ENCODE measurements at places on chromosomes 12 and 14.

DNA sequence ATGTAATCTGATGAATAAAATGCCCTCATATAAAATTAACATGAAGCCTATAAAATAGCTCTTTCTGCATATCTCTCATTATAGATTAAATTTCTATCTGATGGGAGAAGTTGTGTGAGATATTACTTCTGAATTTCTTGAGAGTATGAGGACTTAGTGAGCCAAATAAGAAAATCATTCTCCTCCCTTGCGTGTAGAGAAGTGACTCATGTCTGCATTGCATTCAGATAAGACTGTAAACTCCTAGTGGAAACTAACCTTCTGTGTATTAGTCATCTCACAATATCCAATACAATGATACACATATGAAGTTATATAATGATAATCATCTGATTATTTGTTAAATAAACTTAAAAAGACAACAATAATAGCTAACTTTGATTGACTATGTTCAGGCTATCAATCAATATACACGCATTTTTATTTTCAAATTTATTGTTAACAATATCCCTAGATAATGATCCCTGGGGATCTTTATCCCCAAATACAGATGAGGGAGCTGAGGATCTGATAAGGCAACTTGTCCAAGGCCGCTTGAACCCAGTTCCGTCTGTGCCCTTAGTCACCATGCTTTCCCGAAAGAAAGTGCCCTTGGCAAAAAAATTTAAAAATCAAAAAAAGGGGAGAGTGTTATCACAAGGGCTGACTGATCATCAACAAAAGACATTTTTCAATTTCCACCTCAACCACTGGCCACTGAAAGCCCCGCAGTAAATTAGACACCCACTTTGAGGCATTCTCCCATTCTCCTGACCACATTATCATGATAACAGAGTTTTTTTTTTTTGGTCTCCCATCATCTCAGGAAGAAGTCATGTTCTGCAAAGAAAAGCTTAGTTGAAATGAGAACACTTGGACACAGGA lies 189.2 kb upstream of the RASSF8 start:
- DNase-seq = no peak

GRCh38 chr12:77122236-77122635 lies 56.9 kb upstream of the E2F7 start:
- DNase-seq = no peak

DNA sequence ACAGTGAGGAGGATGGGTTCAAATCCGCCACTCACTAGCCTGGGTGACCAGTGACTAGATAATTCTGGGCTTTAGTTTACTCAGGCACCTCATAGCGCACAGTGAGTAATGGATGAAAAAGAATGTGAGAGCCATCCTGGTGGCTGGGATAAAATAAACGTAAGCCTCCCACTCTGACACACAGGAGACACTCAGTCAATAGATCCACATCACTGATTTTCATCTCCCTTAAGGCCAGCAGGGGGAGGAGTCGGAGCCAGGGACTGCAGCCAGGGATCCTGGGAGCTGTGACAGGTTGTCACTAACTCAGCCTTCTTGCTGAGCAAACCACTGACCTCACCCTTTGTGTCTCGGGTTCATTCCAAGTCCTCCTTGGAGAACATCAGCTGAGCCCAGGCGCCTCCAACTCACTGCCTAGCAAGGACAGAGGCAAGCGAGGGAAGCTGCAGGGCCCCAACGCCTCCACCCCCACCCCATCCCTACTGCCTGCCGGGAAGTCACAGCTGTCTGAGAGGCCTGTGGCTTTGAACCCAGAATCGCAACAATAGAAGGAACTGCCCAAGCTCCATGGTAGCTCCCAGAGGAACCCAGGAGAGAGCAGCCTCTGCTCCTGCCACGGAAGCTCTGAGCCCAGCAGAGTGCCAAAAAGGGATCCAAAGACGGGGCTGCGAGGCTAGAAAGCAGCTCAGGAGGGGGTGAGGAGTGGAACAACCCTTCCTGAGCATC lies 30.7 kb downstream of the PXN start:
- DNase-seq = peak; percentile 97

DNA sequence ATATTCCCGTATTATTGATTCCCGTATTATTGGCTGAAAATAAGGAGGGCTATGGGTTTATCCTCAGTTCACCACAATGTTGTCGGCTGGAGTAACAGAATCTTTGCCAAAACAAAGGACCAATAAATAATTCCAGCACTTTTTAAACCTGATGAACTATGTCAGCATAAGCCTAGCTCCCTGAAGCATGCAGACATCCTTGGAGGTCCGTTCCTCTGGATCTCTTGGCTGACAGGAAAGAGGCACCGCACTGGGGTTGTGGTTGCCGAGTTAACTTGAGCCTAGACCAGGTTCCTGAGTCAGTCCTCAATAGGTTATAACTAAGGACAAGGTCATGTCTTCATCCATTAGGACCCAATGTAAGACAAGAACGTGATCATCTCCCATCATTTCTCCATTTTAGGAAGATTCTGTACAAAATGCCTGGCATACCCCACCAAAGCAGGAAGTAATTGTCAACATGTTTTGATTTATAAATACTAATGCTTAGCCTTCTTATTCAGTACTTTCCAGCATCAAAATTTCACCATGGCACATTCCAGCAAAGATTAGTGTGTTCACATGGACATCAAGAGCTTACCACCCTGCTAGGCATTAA lies 36.6 kb downstream of the NID2 start:
- DNase-seq = no peak

GRCh38 chr14:23984891-23985602 lies 3.7 kb upstream of the DHRS4L2 start:
- no peak for DNase-seq

GRCh38 chr14:24334431-24335291 lies at the start of gene ADCY4:
ADCY4 (minus strand) TSS chr14:24335071; CDS start chr14:24334652, 419 bp downstream.
- DNase-seq = peak; percentile 28

- DNase-seq = no peak
Measured at GRCh38 chr12:45827974-45828373, 98.5 kb downstream of the ARID2 start.

- no peak for DNase-seq
Measured at GRCh38 chr12:42546709-42547108, 42.8 kb downstream of the PRICKLE1 start.

DNA sequence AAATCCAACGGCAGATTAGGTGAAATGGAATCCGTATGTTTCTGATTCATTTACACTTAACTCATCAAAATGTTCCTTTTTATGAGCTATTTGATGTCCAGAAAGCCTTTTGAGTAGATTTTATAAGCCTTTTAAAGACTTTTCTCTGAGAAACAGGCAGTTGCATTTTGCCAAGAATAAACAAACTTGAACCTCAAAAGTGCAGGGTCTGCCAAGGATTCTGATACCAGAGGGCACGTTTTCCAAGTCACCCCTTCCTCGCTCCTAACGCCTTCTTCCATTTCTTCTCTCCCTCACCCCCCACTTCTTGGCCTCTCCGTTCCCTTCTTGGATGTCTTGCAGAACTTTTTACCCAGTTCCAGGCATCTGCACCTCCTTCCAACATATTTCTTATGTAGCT lies 200.6 kb upstream of the TBX3 start:
- no peak for DNase-seq

- DNase-seq = no peak
Measured at GRCh38 chr12:100601626-100602025, 28.1 kb downstream of the GAS2L3 start.

DNA sequence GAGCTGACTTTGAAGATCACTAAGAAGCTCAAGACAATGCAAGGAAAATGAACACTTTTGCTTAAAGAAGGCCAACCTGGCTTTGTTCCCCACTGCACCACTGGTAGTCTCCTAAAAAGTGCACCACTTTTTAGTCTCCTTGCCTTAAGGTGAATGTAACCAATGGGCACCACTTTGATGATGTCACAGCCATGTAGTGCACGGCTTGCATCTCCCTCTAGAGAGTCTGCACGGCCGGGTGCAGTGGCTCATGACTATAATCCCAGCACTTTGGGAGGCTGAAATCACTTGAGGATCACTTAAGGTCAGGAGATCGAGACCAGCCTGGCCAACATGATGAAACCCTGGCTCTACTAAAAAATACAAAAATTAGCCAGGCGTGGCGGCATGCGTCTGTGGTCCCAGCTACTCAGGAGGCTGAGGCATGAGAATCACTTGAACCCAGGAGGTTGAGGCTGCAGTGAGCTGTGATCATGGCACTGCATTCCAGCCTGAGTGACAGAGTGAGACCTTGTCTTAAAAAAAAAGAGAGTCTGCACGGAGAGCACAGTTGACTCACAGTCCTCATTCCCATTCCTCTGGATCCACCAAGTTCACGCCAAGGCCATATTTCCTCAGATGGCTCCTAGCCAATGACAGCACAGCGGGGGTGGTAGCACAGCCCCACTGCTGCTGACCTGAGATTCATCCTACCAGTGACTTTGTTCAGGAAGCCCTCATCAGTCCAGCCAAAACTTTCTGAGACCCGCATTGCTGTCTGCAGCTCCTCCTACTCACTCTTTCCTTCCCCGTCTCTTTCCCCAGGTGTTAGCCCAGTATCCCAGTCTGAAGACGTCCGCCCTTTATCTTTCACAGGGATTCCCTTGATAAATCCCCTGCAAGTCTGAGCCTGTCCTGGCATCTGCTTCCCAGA lies 16.5 kb upstream of the IFT81 start:
- peak; percentile 4 for DNase-seq

GRCh38 chr12:31323391-31324115 lies 2.4 kb downstream of the SINHCAF start:
- DNase-seq = no peak

GRCh38 chr12:123042833-123043232 lies 62.4 kb downstream of the ARL6IP4 start:
- DNase-seq = no peak

DNA sequence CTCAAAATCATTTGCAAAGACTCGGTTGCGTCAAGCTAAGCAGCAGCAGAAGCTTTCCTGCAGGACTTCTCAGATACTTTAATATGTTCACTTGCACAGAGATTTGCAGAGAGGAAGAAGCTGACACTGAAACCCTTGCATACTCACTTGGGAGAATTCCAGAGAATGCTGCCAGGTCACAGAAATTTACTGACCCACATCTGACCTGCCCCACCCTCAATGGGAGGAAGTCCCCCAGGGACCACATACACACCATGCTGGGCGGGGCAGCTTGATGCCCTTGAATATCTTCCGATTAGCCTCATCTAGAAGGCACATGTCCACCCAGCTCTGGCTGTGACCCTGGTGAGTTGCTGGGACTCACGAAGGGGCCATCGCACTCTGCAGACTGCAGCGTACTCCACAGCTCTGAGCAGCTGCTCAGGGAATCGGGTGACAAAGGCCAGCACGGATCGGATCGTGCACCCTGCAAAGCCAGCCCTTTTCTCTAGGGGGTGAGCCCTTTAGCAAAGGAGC lies 83.2 kb downstream of the ITPK1 start:
- DNase-seq = no peak

DNA sequence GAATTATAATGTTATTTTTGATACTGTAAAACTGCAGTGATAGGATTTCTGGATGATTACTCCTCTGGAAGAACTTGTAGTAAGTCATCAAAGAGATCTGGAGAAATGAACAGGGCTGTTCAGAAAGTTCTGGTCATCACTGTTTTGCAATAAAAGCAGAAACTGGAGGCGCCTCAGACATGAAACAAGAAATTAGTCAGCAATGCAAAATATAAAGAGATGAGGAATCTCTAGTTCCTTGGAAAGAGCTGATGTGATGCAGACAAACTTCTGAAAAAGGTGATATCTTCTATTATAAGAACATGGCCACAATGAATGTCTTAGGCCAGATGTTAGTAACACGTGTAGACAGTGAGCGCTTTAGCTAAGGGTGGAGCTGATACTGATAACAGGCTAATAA lies 9.5 kb downstream of the ACIN1 start:
- DNase-seq = no peak

GRCh38 chr12:79406993-79407392 lies 283.8 kb downstream of the PAWR start:
- no peak for DNase-seq

DNA sequence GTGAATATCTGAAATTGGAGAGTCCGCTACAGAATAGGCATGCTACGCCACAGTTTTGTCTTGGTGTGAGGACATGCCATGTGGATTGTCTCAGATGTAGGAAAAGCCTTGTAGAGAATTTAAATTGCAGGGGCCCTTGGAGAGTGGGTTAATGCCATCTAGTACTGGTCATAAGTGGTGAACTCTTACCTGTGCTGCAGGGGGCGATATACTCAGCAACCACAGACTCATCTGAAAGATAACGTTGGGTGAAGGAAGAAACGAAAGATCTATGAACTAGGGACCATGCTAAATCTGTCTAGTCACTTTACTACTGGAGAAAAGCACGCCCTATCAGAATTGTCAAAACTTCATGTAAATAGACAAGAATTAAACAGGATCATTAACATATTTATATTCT lies 33.7 kb upstream of the A2M start:
- DNase-seq = no peak

DNA sequence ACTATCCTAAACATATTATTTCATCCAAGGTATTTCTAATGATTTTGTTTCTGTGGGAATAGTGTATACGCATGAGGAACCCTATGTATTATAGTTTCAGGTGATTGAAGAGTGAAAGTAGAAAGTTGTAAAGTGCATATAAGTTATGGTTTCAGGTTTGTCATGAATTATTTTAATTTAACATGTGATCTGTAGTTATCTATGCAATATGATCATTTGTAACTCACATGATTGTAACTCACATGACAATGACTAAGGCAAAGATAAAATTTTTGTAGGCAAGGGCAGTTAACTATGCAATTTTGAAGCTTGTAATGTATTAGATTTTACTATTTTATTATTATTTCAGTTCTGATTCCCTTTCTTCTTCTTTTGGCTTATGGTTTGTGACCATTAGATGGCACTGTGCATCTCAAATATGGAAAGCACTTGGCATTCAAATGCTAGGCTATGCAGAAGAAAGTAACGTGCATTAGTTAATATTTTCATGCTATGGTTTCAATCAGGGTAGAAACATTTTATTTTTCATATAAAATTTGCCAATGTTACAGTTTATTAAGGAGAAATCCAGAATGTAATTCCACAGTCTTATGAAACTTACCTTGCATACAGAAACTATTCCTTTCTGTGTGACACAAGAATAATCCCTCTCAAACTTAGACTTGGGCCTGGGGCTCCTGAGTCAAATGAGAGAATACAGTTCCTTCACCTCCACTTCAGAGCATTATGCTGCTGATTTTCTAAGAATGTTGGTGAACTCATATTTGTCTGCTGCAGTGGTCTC lies 15.8 kb upstream of the TMEM30B start:
- no peak for DNase-seq

- DNase-seq = no peak
Measured at GRCh38 chr12:21763531-21763930, 11.0 kb downstream of the KCNJ8 start.

DNA sequence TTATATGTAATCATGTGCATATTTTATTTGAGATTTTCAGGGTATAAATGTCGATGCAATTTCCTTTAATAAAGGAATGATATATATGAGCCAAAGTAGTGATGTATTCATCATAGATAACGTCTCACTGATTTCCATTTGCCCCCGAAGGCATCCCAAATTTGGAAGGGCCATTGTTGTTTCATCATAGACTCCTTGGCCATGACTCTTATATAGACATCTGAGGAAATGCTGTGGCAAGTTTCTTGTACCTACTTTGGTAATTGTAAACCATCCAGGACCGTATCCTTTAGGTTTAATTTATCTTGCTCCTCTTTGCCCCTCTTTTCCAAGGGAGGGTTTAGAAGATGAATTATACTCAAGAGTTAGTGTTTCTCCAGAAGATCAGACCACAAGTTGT lies 84.7 kb downstream of the SAMD4A start:
- no peak for DNase-seq

GRCh38 chr12:7058163-7058845 lies 2.2 kb upstream of the C1S start:
- no peak for DNase-seq

GRCh38 chr12:47317175-47317915 lies 237.6 kb upstream of the AMIGO2 start:
- DNase-seq = no peak
